ENCODE measurements at places on chromosomes 13 and 19.

DNA sequence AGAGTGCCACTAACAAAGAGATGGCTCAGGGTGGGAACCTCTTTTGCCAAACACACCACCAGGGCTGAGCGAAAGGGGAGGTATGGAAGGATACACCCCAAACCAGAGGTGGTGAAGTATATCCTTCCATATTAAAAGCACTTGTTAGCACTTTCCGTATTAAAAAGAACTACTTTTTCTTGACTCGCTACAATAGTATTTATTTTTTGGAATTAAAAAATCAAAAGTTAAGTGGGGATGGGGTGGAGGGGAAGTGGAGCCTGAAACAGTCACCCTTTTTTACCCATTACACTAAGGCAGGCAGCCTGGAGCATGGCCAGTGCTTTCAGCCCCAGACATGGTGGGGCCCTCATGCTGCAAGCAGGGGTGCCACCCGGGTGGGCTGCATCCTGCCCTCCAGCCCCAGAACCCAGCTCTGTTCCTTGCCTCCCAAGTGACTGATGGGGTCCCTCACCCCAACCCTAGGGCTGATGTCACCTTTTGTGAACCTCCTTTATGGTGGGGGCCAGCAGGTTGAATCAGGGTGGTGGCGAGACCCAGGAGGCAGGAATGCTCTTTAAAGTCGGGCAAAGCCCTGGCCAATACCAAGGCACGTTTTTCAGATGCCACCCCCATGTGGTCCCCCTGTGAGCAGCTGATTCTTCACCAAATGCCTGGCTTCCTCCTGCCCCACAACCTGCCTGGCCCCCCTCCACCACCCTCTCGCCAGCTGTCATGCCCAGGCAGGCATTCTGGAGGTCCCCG is 31.0 kb downstream of the LYL1 start:
- no peak for DNase-seq

GRCh38 chr13:36919833-36920615 is at the start of gene SMAD9:
Gene SMAD9 (minus strand): TSS chr13:36920238. CDS start chr13:36879689, 40,549 bp downstream.
- no peak for DNase-seq

DNA sequence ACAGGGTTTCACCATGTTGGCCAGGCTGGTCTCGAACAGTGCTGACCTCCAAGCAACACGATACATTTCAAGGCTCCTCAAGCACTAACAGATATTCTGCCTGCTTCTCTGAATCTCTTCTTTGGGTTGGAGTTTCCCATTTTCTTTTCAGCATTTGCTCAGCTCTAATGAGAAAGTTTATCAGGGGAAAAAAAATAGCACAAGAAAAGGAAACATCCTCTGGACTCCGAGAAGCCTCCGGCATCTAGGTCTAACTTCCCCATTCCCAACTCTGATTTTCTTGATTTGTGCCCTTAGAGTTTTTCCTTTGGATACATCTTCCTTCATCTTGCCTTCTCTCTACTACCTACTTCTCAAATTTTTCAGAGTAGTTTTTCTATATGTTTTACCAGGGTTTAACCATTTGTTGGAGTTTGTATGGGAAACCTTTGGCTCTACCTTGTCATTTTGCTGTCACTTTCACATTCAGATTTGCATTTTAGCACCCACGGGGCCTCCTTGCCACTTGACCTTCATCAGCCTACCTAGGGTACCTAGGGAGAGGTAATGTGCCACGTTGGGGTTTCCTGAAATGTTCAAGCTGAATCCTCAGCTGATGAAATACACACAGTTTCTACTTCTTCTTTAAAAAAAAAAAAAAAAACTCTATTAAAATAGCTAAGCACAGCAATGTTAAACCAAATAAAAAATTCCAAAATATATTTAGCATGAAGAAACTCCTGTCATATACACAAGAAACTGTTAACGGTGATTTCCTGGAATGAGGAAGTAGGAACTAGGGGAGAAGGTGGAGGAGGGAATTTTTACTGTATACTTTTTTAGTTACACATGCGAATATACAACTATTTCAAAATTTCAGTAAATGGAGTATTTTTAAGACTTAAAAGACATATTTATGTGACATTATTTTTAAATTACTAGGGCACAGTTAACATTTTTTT is 5.1 kb upstream of the USP12 start:
- no peak for DNase-seq

GRCh38 chr19:39974377-39975155 is 3.6 kb downstream of the PSMC4 start:
- no peak for DNase-seq

DNA sequence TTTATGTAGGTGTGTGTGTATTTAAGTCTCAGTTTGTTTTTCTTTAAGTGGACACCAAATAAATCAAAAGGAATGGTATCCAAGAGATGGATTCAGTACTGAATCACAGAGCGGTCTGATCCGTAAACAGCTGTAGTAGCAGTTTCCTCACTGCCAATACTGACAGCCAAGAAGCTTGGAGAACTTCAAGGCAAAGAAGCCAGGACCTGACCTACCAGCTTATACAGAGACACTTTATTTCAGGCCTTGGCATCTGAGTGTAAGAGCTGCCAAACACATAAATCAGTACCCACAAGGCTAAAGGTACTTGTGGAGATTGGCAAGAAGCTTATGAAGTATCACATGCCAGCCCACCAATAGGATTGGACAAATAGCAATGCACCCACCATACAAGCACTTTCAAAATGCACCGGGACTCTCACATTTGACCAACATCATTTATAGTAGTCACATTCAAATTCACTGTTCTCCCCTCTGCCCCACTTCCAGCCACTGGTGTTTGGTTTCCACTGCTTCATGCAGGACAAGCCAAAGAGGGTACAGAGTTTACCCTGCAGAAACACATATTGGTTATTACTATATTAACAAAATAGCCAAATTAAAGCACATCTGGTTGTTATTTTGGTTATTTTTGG is 357.9 kb downstream of the KLF12 start:
- DNase-seq, result no peak

DNA sequence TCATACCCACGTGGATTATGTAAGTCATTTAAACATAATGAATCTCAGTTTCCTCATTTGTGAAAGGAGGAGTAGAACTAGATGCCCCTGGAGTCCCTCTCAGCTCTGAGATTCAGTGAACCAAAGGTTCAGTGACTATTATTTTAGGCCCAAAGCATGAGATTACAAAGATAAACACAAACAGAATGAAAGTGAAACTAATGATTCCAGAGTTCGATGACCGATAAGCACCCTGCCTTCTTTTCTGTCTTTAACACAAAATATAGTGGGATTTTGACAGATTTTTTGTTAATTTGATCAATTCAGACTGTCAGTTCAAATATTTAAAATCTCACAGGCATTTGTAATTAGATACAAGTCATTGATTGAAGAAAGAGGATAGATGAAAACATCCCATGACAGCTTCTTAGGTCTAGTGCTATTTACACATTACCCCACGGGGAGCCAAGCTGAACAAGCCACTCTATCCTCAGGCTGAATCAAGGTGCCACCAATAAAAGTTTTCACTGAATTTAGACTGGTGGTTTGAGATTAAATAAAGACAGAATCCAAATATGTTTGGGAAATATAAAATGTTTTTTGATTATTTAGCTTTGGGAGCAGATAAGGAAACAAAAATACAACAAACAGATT is 64.6 kb upstream of the RAP2A start:
- DNase-seq, result peak; percentile 27

GRCh38 chr19:1162404-1163282 is 11.4 kb downstream of the SBNO2 start:
- no peak for DNase-seq

GRCh38 chr13:26503826-26504594 is 53.5 kb upstream of the WASF3 start:
- no peak for DNase-seq

GRCh38 chr13:26831336-26831908 is 70.8 kb upstream of the GPR12 start:
- no peak for DNase-seq

DNA sequence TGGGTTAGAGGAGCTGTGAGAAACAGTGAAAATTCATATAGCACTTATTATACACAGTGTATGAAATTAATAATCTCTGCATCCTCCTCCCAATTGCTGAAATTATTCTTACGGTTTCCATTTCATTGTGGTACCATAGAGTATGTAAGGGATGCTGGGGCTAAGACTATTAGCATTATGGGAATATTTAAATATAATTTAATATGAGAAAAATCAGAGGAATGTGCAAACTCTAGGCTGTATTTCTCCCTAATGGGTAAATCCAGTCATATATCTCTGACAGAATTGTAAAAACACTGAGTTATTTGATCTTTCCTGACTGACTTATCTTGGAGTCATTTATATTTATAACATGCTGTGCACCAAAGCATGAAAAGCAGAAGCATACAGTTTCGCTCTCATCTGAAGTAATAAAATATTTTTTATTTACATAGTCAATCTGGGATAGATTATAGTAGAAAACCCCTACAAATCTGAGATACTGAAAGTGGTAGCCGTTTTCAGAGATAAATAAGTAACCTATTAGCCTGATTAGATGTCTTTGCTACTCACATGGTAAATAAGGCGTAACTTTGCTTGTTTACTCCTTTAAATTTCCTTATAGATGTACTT is 34.9 kb downstream of the LRCH1 start:
- no peak for DNase-seq

GRCh38 chr13:86907156-86907555 is 764.0 kb upstream of the SLITRK5 start:
- no peak for DNase-seq

DNA sequence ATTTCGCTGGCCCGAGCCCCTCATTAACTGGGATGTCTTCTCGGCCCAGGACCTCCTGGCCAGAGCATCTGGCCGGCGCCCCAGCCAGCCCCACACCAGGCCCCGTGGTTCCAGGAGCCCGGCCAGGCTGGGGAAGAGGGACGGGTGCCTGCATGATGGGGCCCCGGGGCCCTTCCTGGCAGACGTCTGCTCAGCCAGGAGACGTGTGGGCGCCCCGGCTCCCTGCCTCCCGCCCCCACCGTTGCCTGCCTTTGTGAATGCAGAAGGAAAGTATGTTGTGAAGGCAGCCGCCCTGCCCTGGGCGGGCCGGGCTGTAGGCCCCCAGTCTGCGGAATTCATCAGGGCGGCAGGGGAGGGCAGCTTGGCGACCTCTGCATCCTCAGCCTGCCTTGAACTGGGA is 4.4 kb upstream of the COMP start:
- DNase-seq, result no peak

GRCh38 chr19:28884786-28885476 is 328.0 kb downstream of the UQCRFS1 start:
- DNase-seq, result no peak

- no peak for DNase-seq
Measured at GRCh38 chr13:46340631-46341111, 46.4 kb downstream of the RUBCNL start.

DNA sequence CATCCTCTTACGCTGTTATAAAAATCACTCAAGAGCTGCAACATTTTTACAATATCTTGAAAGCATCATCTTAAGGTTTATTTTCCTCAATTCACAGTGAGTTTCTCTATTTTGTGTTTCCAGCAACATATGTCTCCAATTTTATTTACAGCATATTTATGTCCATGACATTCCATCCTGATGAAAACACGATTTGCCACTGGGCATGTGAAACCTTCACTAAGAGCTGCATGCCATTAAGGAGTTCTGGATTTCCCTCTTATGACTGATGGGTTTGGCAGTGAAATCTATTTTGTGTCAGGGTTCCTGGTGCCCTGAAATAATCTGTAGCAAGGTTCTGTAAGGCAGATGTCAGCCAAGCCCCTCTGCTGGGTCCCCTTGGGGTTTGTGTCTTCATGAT is 527.6 kb upstream of the KLF12 start:
- DNase-seq, result no peak

DNA sequence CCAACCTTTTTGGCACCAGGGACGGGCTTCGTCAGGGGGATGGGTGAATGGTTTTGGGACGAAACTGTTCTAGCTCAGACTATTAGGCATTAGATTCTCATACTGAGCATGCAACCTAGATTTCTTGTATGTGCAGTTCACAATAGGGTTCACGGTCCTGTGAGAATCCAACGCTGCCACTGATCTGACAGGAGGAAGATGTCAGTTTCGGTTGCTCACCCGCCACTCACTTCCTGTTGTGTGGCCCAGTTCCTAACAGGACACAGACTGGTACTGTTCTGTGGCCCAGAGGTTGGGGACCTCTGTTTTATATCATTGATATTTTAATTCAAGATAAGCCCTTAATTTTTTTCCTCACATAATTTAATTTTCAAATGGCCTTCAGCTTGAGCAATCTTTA is 26.7 kb upstream of the TDRD3 start:
- DNase-seq, result peak; percentile 39

DNA sequence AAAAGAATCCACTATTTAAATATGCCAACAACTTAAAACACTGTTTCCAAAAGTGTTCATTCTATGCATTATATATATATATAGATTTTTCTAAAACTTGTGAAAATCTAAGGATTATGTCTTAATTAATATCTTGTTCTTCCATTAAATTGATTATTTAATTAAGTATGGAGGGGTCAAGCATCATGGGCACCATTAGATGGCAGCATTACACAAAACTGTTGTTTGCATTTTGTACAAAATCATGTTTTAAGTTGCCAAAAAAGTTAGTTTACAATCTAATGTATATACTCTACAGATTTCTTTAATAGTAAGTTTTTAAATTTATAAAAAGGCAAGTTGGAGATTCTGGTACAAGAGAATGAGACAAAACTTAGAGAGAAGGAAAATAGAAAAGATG is 213.2 kb upstream of the EDNRB start:
- no peak for DNase-seq

GRCh38 chr19:41426952-41427646 is at the start of gene B3GNT8:
Gene B3GNT8 (minus strand): TSS chr19:41427374. CDS start chr19:41426778, 596 bp downstream.
- DNase-seq, result peak; percentile 16

DNA sequence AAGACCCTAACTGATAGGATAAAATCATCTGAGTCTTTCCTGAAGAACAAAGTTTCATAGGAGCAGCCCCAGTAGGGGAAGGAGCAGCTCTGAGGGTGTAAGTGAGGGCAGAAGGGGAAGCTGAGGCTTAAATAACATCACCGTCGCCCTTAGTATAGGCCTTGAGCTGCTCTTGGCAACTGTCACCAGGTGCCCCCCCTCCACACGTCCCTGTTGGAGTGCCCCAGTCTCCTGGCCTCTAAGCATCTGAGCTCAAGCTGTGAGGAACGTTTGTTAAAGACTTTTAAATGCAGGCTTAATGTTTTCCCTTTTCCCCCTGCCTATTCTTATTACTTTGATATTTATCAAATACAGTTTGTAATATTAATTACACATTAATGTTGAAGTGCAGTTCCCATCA is 170.6 kb downstream of the ZIC5 start:
- DNase-seq, result no peak

DNA sequence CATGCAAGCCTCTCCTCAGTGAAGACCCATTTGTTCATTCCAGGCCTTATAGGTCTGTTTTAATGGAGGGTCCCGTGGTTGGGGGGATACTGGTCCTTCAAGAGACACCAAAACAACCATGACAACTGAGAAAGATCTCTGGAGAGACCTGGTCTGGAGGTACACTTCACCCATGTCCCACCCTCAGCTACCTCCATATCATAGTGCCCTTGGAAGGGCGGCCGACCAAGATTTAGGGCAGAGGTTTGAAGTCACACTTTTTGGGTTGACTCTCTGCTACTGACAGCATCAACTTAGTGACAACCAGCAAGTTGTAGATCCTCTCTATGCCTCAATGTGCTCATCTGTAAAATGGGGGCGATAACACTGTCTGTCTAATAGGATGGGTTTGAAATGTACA is 177.3 kb downstream of the TSHZ3 start:
- no peak for DNase-seq

- DNase-seq, result no peak
Measured at GRCh38 chr13:58476206-58476918, 844.8 kb downstream of the PCDH17 start.

GRCh38 chr19:40690050-40690692 is at the start of gene NUMBL:
Gene NUMBL (minus strand): TSS chr19:40690651. CDS start chr19:40690483, 168 bp downstream.
- no peak for DNase-seq

- no peak for DNase-seq
Measured at GRCh38 chr13:108742701-108743451, 113.5 kb downstream of the MYO16 start.

Measured in CD4-positive, alpha-beta memory T cell (primary cell).